ENCODE measurements at places on chromosomes 3 and 15.

DNA sequence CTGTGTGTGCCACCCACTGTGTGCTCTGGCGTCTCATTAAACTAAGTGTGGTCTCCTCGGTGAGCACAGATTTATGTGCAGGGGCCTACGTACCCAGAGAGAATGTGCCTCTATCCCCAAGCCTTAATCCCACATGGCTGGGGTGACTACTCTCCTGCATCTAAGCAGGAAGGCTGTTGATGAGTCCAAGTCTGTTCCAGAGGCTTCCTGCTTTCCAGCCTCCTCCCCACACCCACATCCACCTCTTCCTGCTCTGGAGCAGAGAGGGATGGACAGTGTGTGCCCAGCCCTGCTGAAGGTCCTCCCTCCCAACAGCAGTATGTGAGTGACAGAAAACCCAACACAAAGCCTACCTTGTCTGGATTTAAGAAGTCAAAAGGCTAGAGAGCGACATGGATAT lies 38.8 kb upstream of the BCL2L10 start:
- no peak for DNase-seq

GRCh38 chr3:129628169-129628522 lies 21.7 kb upstream of the PLXND1 start:
- peak; percentile 40 for DNase-seq

GRCh38 chr15:63236272-63236671 lies 41.1 kb upstream of the APH1B start:
- no peak for DNase-seq

GRCh38 chr3:150077581-150078247 lies 107.0 kb upstream of the PFN2 start:
- DNase-seq, result no peak

All from inflammatory macrophage treated with lipopolysaccharide for 4 hours (primary cell).